ENCODE measurements at places on chromosomes 2 and 18. TPM values are rescaled to one million over a fixed set of nuclear protein-coding genes. Genes with fewer than 3 reads are reported as not detected.

DNA sequence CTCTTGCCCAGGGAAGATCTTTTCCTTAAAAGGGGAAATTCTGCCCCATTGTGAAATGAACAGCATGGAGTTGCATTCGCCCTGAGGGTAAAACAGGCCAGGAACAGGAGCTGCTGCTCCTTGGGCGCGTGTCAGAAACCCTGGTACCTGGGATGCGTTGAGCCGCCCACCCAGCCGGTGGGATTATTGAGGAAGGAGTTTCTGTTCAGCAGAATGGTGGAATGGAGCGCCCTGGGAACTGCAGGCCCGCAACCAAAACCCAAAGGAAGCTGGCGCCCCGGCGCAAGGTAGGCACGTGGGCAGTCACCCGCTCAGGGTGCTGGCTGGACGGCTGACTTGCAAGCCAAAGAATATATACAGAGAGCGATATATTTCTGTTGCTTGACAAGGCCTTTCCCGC is 73.5 kb downstream of the MTCL1 start:
- no peaks in the 10 kb centered on the region for H3K4me1 ChIP-seq
- H3K4me3 ChIP-seq = no peak overlapping the region
- no peak overlapping the region for H3K27ac ChIP-seq
- no peak for DNase-seq
- H3K36me3 ChIP-seq = no peaks in the 10 kb centered on the region
- H3K27me3 ChIP-seq = no peaks in the 10 kb centered on the region

DNA sequence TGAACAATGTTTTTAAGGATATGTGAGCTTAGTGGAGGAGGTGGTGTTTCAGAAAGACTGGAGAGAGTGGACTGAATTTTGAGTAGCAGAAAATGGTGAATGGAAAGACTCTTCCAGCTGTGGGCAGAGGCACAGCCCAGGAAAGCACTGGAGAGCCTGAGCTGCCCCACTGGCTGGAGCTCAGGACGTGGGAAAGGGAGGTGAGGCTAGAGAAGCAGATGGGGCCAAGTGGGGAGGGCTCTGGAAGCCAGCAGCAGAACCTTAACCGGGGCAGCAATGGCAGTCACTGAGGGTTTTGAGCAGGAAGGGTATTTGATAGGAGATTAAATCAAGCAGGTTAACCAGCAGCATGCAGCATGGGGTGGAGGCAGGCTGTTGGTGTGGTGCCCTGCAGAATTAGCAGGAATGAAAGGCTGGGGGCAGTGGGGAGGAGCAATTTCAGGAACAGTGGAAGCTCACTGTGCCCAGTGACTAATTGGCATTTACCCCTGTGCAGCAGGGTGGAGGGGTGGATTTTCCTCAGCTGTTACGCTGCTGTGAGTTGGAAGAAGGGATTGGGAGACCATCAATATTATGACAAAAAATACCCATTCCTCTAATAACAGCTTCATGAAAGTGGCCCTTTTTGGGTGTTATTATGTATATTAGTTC is 136.2 kb downstream of the CERS6 start:
- no peaks in the 10 kb centered on the region for H3K36me3 ChIP-seq
- H3K27ac ChIP-seq = no peak overlapping the region
- no peak overlapping the region for H3K4me3 ChIP-seq
- H3K27me3 ChIP-seq = no peaks in the 10 kb centered on the region

GRCh38 chr2:6941299-6942046 is 24.3 kb downstream of the RNF144A start:
- DNase-seq = no peak
- no peaks in the 10 kb centered on the region for H3K4me1 ChIP-seq
- no peak overlapping the region for H3K27ac ChIP-seq

Gene AGXT
- total RNA-seq = not detected

Gene SMIM21
- not detected for total RNA-seq

Gene TANC1
- total RNA-seq = 58.9 TPM
